ENCODE measurements at places on chromosomes 2 and 18.

DNA sequence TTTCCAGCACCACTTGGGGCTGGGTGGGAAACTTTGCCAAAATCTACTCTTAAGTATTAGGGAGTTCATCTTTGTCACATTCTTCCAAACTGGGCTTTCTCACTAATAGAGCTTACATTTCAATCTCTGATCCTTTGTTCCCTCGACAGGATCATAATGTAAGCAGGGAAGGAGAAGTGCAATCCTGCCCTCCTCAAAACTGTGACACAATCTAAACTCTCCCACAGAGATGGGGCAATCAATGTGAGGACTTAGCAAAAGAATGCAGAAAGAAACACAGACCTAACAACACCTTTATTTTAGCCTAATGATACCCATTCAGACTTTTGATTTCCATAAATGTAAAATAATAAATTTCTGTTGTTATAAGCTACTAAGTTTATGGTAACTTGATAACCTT lies 40.8 kb downstream of the DSEL start:
- no peak for DNase-seq

DNA sequence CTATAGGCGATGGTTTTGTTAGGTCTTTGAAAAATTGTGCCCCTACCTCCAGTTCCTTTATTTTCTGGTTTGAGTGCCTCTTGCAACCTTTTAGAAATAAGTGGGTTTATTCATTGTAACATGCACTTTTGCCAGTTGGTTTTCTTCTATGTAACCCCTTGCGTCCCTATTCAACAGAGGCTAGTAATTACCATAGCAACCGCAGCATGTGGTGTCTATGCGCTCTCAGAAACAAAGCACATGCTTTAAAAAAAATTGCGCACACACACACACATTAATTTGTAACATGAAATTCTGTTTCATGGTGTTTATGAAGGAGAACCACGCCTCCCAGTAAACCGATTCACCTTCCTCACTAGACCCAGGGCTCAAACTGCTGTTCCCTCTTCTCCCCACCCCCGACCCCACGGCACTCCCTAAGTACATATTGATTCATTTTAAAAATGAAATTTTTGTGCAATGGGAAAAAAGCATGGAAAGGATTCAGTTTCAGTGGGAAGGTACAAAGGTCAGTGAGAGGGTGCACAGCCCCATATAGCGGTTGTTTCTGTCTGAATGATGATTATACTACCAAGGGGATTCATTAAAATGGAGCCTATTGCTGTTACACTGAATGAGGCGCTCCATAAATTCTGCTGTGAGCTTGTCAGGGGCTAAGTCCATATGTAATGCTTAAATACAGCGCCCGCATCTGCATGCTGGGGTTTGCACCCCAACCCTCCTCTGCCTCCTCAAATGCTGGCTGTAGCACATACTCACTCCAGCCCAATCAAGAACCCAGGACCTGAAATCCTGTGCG lies 206.9 kb downstream of the ICOS start:
- DNase-seq = no peak

- no peak for DNase-seq
Observed at GRCh38 chr2:69766014-69766413, 24.1 kb downstream of the ANXA4 start.

GRCh38 chr2:60303680-60304079 lies 249.8 kb downstream of the BCL11A start:
- no peak for DNase-seq

DNA sequence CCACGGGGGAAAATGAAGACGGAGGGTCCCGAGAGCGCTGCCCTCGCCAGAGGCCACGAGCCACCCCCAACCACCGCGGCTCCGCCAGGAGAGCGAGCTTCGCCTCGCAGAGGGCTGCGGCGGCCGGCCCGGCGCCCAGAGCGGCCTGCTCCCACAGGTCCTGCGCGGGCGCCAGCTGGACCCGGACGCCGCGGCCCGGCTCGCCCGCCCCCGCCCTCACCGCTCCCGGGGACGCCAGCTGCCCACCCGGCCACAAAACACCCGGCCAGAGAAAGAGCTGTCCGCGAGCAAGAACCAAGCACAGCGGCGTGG lies 709 bp downstream of the PTPN2 start:
- DNase-seq = no peak

- no peak for DNase-seq
Observed at GRCh38 chr2:192023006-192023405, 171.7 kb downstream of the TMEFF2 start.

GRCh38 chr2:19714926-19715325 lies 186.9 kb downstream of the TTC32 start:
- no peak for DNase-seq

DNA sequence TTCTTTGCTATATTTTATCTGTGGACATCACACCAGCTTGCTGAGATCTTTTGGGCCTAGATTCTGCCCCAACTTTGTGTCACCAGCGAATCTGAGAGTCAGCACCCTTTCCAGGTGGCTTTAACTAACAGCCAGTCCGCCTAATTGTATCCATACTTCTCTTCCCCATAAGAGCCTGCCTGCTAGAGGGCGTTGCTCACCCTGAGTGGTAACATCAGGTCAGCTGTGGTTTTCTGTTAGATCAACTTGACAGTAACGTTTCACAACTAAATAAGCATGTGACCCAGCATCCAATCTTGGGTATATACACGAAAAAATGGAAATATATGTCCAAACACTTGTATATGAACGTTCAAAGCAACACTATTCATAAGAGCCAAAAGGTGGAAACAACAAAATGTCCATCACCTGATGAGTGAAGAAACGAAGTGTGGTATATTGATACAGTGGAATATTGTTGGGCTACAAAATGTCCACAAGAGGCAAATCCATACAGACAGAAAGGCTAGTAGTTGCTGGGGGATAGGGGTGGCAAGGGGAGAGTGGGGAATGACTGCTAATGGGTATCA lies 24.9 kb downstream of the EFHD1 start:
- DNase-seq = no peak

GRCh38 chr2:143433840-143434239 lies 304.6 kb downstream of the ARHGAP15 start:
- DNase-seq = no peak

DNA sequence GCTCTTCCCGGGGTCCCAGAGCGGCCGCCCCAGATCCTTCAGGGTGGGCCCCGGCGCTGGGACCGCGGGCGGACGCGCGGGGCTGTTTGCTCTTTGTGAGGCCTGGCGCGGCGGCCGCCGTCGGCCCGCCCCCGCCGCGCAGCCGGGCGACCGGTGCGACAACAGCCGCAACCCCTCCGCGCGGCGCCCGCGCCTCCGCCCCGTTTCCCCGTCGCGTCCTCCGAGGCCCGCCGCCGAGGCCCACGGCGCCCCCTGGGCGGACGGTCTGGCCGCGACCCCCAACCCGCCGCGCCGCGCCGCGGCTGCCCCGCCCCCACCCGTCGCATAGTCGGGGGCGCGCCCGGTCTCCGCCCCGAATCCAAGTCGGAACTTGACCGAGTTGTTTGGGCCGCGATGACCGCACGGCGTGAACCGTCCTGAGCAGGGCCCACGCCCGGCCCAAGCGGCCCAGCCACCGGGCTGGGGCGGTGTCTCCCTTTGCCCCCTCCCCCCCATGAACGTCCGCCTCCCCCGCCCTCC lies 448 bp downstream of the YPEL5 start:
- DNase-seq = peak; percentile 65

- no peak for DNase-seq
Observed at GRCh38 chr18:9237981-9238380, 96.6 kb upstream of the TWSG1 start.

DNA sequence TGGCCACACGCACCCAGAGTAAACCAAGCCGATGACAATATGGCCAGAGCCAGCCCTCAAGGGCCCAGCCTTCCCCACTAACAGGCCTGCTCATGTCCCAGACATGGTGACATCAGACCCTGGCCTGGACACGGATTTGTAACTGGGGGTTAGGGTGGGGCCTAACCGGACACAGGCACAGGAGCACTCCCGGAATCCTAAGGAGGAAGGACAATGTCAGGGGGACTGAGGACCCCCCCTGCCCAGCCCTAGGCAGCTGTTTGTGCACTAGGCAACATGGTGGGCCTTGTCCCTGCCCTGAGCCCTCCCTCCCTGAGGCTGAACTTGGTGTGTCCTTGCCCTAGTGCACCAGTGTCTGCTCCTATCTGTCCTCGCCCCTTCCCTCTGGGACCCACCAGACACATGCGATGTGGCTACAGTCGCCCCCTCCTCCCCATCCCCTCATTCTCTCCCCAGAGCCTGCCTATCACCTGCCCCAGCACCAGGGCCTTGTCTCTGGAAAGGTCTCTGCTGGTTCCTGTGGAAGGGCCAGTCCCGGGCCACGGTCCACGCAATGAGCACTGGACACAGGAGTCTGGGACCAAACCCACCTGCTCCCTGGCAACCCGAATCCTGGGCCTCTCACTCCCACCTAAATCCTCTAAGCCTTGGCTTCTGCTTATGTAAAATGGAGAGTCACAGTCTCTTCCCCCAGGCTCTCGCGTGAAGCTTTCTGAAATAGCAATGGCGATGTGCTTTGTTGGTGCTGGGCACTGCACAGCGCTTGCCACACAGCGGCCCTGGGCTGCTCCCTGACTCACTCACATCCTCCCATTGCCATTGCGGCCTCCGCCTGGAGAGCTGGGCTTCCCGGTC lies 76.5 kb upstream of the RAB6C start:
- DNase-seq = no peak

GRCh38 chr2:212811036-212811805 lies 272.6 kb upstream of the ERBB4 start:
- no peak for DNase-seq

- peak; percentile 99 for DNase-seq
Observed at GRCh38 chr18:54224379-54225014, at the start of gene MBD2. Gene MBD2 (minus strand): TSS chr18:54224669. CDS start chr18:54224559, 110 bp downstream.

GRCh38 chr18:7666195-7666776 lies 99.2 kb downstream of the PTPRM start:
- peak; percentile 17 for DNase-seq

DNA sequence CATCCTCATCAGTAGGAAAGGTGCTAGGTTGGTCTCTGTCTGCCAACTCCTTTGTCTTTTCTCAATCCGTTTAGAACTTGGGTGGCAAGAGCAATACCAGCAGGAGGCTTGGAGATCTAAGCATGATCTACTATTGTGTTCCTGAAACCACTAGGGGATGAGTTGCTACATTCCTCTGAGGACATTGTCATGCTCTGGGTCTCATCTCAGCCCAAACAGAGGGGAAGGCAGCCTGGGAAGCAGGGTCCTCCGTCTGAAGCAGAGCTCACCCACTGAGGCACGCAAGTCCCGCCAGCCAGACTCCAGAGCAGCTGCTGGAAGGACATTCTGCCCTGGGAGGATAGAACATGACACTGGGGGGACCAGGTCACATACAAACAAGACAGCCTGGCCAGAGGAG lies 162.9 kb downstream of the MTCL1 start:
- no peak for DNase-seq

DNA sequence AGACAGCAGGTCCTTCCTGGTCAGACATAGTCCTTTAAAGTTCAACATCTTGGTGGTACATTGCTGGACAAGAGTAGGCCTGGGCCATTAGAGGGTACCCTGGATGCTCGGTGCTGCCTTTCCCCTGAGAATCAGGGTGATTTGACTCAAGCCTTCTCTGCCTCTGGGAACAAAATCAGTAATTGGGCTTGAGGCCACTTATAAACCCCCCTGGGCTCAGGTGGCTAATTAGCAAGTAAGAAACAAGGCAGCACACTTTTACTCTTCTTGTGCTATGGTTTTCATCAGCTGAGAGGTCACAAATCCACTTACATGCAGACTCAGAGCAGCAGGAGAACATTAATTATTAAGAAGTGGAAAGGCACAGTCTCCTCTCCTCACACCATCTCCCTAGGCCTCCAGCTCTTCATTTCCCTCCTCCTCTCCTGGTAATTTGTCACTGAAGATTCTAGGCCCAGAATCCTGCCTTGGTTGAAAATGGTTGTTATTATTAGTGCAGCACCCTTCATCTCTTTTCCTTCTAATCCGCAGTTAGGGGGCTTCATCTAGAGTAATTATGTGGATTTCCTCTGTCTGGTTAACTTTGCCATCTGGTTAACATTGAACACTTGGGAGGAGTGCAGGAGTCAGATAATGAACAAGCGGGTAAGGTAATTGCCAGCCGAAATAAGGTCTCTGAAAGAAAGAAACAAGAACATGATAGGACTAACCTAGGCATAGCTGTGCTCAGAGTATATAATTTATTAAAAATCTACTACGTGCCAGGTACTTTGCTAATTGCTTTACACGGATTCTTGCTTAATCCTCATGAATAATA lies 29.7 kb upstream of the CASP10 start:
- DNase-seq = no peak

DNA sequence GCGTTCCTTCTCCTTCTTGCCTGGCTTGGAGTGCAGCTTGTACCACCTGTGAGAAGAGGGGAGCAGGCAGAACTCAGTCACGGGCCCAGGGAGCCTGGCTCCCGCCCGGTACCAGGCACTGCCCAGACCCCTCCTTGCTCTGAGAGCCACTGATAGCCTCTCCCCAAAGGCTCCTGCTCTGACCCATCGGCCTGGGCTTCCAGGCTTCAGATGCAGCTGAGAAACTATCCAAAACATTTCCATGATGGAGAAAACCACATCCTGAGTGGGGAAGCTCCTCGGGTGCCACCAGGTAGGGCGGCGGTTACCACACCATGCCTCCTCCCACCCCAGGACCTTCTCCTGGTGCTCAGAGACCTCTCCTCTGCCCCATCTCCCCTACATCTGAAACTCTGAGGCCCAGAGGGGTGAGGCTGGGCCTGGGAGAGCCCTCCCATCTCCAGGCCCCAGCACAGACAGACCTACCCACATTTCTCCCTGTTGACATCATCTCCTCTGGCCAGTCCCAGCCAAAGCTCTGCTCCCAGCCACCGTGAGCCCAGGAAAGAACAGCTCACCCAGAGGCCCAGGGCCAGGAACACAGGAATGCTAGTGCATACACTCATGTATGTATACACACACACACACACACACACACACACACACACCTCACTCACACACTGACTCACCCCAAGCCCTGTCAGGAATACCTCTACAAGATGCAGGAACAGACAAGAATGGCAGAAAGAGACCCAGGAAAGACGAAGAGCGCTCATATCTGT lies 17.9 kb upstream of the SFXN5 start:
- DNase-seq = no peak

DNA sequence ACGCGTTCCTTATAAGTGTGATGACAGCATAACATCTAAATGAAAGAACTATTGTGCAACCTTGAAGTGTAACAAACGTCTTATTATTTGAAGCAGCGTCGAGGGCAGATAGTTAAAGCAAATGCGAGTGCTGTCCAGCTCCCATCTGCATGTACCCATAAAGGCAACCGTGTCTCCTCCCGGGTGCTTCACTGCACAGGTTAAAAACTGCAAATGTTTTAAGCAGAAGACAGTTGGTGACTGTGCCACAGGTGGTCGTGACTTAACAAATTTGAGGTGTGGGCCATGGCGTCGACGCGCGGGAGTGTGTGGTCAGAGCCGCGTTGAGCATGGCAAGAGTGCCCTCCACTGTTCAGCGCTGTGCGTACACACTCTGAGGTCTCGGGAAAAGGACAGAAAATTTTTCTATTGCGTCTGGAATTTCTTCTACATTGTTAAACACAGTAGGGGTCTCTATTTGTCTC lies 6.4 kb downstream of the SALL3 start:
- DNase-seq = peak; percentile 84

DNA sequence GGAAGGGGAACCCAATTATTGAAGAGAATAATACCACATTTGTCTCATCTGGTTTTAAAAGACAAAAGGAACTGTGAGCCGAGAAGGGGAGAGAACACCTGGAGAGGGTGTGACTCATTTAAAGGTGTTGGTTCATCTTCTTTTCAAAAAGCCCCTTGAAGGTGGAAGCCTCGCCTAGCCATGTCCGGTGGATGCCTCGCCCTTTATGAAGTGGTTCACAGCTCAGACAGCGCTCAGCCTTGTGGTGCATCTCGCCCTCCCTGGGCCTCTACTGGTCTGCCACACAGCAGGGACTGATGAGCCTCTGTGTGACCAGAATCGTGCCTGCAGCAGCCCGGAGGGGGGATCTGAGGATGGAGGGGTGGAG lies 290.0 kb upstream of the CXCR4 start:
- no peak for DNase-seq

GRCh38 chr2:79833235-79833878 lies 320.5 kb downstream of the CTNNA2 start:
- peak; percentile 40 for DNase-seq

Data from neural progenitor cell (in vitro differentiated cells).